ENCODE measurements at places on chromosomes 1 and 21.

- no peak for DNase-seq
Observed at GRCh38 chr1:12136916-12137610, 29.7 kb upstream of the TNFRSF1B start.

DNA sequence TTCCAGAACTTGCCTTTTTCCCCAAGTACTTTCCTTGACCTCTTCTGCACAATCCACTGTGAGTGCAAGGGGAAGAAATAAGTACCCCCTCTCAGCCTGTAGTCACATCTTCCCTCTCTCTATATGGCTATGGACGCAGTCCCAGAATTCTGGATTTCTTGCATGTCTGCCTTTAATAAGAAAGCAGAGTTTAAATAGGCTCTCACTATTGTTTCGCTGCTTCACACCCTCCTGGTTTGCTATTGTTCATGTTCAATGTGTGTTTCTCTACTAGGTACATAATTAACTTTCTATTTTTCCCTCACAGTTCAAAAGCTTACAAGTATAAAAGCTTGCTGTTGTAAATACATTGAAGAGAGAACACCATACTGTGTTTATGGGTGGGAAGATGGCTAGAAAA lies 181.5 kb upstream of the C1orf105 start:
- no peak for DNase-seq

- DNase-seq = no peak
Observed at GRCh38 chr21:46020581-46020980, 39.0 kb downstream of the COL6A1 start.

GRCh38 chr1:25713961-25714360 lies 86.0 kb upstream of the SELENON start:
- no peak for DNase-seq

DNA sequence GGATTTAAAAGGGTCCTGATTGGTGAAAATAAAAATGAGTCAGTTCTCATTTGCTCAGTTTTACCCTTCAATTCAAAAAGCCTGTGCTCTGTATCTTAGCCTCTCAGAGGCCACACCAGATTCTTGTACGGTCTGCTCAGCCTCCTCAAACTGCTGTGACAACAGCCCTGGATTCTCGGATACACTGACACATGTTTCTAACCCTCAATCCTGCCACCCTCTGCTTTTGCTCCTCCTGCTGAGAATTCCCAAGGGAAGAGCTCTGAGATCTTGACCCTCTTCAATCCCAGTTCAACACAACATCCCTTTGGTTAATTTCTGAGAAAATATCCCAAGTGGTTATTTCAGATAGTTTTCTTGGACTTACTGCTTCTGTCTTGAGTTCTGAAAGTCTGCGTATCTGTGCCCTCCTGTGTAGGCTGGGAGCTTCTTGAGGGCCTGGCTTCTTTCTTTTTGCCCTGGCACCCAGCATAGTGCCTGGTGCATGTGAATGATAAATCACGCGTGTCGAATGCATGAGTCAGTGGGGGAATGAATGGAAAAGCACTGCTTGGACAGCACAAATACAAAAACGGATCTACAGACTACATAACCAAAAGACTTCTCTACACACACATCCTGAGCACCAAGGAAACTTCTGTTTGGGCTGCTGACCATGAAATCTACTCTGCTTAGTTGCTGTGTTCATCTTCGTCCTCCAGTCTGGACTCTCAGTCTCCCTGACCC lies 24.5 kb downstream of the IRF2BP2 start:
- DNase-seq = no peak

DNA sequence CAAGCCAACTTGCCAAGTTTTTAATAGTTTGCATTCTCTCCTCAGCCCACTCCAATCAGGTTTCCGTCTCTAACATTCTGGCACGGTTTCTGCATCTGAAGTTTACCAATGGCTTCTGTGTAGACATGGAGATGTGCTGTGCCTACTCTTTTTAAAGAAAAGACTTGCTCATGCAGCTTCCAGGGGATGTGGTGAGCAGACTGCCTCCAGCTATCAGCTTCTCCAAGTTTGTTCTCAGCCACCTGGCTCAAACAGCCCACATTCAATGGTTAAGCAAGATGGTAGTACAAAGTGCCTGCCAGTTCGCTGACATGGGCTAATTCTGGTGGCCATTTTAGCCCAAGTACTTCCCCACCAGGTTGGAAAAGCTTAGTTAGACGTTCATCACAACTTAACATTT lies 465.3 kb downstream of the NEGR1 start:
- DNase-seq = no peak

DNA sequence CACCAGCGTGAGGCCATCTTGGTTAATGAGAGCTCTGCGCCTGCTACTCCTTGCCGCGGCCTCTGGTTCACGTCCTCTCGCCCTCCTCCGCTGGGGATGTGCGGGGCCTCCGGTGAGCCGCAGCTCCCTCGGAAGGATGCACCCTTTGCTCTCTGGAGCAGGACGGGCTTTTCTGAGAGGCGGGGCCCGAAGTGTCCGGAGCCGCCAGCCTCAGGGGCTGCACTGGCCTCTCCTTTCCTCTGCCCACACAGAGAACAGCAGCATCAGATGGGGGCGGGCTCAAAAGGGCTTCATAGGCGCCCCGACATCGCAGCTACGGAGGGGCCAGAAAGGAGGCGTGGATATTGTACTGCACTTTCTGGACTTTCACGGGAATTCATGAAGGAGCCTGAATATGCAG lies 284.7 kb downstream of the CAMTA1 start:
- no peak for DNase-seq

- no peak for DNase-seq
Observed at GRCh38 chr21:41426676-41427404, 801 bp downstream of the MX1 start.

DNA sequence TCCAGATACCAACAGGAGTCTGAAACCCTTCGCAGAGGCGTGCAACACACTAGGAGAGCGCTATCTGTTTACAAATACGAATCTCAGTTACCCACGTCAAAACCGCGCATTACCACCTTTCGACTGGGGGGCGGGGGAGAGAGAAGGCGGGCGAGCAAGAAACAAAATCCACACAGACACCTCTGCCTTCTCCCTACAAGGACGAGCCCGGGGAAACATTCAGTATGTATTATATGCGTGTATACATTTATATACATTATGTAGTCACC lies 722 bp downstream of the TUT4 start:
- DNase-seq = peak; percentile 67

GRCh38 chr1:203168256-203168786 lies 7.3 kb downstream of the MYBPH start:
- DNase-seq = no peak

- no peak for DNase-seq
Observed at GRCh38 chr1:24253571-24253970, 65.6 kb upstream of the GRHL3 start.

- DNase-seq = peak; percentile 70
Observed at GRCh38 chr1:167819849-167820683, 93.9 kb downstream of the ADCY10 start.

- DNase-seq = peak; percentile 44
Observed at GRCh38 chr1:88678405-88678804, 5.7 kb upstream of the PKN2 start.
